ENCODE measurements at places on chromosomes 3 and 15. TPM values are rescaled to one million over a fixed set of nuclear protein-coding genes. Genes with fewer than 3 reads are reported as not detected.

Gene ACAN
- total RNA-seq = 0.21 TPM

Gene MED12L
- total RNA-seq = 0.66 TPM

Gene CCR2
- not detected for total RNA-seq

Gene CFAP92
- 0.05 TPM for total RNA-seq

Gene GASK1A
- total RNA-seq = not detected

Gene FAH
- total RNA-seq = 39.6 TPM

Gene IP6K2
- 47.8 TPM for total RNA-seq

Gene GTF2E1
- total RNA-seq = 15.4 TPM

Gene GXYLT2
- total RNA-seq = 1.5 TPM

Gene CHRM5
- 0.05 TPM for total RNA-seq

Gene PLA1A
- total RNA-seq = 0.45 TPM
